Suprapubic skin (tissue), 4 donors: ENCODE measurements at places on chromosomes 3 and 15. TPM values are rescaled to one million over a fixed set of nuclear protein-coding genes. Genes with fewer than 3 reads are reported as not detected.

The FETUB gene
- 6.4 TPM for total RNA-seq

The ESYT3 gene
- 39.0 TPM for total RNA-seq

The GOLGA6A gene
- 2.8 TPM for total RNA-seq

The ALS2CL gene
- 132 TPM for total RNA-seq

The SLC22A13 gene
- not detected for total RNA-seq

The CCR3 gene
- 6.3 TPM for total RNA-seq

The ZNF80 gene
- total RNA-seq, result not detected

- no peak overlapping the region for H3K27ac ChIP-seq
- no peaks in the 10 kb centered on the region for H3K4me1 ChIP-seq
- no peak for DNase-seq
- no peaks in the 10 kb centered on the region for H3K27me3 ChIP-seq
Observed at GRCh38 chr3:60431599-60431958, 819.7 kb downstream of the FHIT start.

DNA sequence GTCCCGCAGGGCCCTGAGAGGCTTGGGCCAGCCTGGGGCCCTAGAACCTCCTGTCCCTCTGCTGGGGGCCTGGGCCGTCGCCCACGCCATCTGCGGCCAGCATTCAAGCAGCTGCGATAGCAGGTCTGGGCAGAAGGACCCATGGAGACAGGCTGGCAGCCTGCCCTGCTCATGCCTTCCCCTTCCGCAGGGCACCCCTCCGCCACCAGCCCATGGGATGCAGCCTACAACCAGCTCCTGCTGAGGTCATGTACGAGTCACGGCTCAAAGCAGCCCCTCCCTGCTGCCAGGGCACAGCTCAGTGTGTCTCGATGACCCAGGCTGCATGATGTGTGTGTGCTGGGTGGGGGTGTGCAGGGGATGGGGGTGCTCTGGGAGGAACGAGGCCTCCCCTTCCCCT, 27.8 kb downstream of the DUSP7 start:
- H3K27ac ChIP-seq, result no peak overlapping the region
- no peak overlapping the region for H3K4me3 ChIP-seq
- no peaks in the 10 kb centered on the region for H3K27me3 ChIP-seq
- DNase-seq, result no peak
- H3K36me3 ChIP-seq, result no peaks in the 10 kb centered on the region

- no peaks in the 10 kb centered on the region for H3K4me1 ChIP-seq
- no peaks in the 10 kb centered on the region for H3K36me3 ChIP-seq
- no peak for DNase-seq
- H3K27ac ChIP-seq, result no peak overlapping the region
Observed at GRCh38 chr3:31777092-31777491, 204.0 kb downstream of the OSBPL10 start.

DNA sequence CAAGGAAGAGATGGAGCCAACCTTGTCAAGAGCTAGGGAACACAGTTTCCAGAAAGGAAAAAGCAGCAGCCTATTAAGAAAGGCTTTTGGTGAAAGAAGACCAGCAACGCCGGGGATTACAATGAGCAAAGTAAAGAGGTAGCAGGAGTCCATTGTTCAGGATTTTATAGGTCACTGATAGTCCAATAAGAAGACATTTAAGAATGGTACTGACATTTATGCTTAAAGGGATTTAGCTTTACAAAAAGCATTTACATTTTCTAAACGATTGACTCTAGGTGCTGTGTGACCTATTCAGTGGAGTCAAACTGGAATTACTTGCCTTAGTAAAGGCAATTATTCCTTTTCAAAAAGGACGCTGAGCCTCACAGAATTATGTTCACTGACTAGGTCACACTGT, 40.8 kb downstream of the CSNK1G1 start:
- H3K27me3 ChIP-seq, result no peaks in the 10 kb centered on the region
- H3K36me3 ChIP-seq, result no peaks in the 10 kb centered on the region
- H3K27ac ChIP-seq, result no peak overlapping the region
- H3K4me1 ChIP-seq, result peaks cover 6% of the 10 kb centered on the region
- no peak for DNase-seq
- H3K4me3 ChIP-seq, result no peak overlapping the region

DNA sequence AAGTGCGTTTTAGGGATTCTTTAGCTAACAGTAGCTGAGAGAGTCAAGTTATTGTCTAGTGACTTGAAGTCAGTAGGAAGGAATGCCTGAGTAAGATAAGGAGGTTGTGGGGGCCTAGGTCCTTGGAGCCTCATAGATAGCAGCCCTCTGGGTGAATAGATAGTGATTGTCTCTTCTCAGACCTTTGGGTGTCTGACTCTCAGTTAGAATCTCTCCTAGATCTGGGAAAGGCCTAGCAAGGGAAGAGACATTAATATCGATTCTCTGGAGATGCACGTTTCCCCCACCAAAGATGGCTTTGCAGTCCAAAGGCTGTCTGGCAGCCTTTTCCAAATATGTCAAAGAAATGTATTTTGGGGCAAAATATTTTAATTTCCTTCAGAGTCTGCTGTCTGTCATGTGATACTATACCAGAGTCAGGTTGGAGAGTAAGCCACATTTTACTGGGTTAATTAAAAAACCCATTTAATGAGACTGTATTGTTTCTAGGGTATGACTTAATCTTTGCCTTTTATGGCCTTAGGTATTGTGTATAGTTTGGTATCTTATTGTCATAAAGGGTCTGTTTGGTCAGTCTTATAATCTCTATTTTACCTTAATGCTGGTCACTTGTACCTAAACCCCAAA, 92.2 kb downstream of the ST6GAL1 start:
- no peak overlapping the region for H3K4me3 ChIP-seq

- no peaks in the 10 kb centered on the region for H3K36me3 ChIP-seq
- no peaks in the 10 kb centered on the region for H3K4me1 ChIP-seq
- no peak overlapping the region for H3K4me3 ChIP-seq
- no peak overlapping the region for H3K27ac ChIP-seq
- H3K27me3 ChIP-seq, result no peaks in the 10 kb centered on the region
Observed at GRCh38 chr3:120608506-120608905, 12.4 kb downstream of the NDUFB4 start.

GRCh38 chr15:63836579-63836978, 2.8 kb upstream of the HERC1 start:
- no peaks in the 10 kb centered on the region for H3K27me3 ChIP-seq
- H3K4me3 ChIP-seq, result no peak overlapping the region
- peaks cover 22% of the 10 kb centered on the region for H3K4me1 ChIP-seq

- DNase-seq, result no peak
- no peaks in the 10 kb centered on the region for H3K36me3 ChIP-seq
- no peak overlapping the region for H3K27ac ChIP-seq
Observed at GRCh38 chr15:69823223-69823907, 274.4 kb downstream of the TLE3 start.

- no peaks in the 10 kb centered on the region for H3K4me1 ChIP-seq
- H3K27me3 ChIP-seq, result no peaks in the 10 kb centered on the region
- H3K36me3 ChIP-seq, result peaks cover 42% of the 10 kb centered on the region
- no peak overlapping the region for H3K27ac ChIP-seq
- no peak for DNase-seq
Observed at GRCh38 chr15:52343831-52344230, 48.2 kb upstream of the MYO5C start.

DNA sequence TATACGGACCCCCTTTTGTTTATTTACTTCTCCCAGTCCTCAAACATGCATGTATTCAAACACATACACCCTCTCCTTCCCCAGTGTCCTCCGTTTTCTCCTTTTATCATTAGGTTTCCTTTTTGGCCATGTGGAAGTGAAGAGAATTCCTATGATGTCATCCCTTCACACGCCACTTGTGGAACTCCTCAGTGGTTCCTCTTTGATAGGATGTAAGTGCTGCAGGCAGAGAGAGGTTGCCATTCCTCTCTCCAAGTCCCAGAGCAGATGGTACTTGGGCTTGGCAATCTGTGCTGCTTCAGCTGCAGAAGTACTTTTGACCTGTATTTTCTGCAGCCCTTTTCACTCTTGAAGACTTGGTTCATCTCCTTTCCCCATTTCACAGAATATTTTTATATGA, 32.9 kb upstream of the CRTC3 start:
- H3K27me3 ChIP-seq, result no peaks in the 10 kb centered on the region
- no peak for DNase-seq
- H3K4me3 ChIP-seq, result no peak overlapping the region
- peaks cover 99% of the 10 kb centered on the region for H3K36me3 ChIP-seq

GRCh38 chr3:140176526-140176925, 241.5 kb downstream of the CLSTN2 start:
- H3K27me3 ChIP-seq, result peaks cover 4% of the 10 kb centered on the region
- H3K36me3 ChIP-seq, result no peaks in the 10 kb centered on the region
- H3K4me1 ChIP-seq, result peaks cover 11% of the 10 kb centered on the region
- DNase-seq, result no peak

GRCh38 chr3:146131616-146132410, 29.2 kb downstream of the PLOD2 start:
- no peak overlapping the region for H3K27ac ChIP-seq
- H3K4me1 ChIP-seq, result no peaks in the 10 kb centered on the region
- H3K36me3 ChIP-seq, result no peaks in the 10 kb centered on the region
- no peak for DNase-seq

DNA sequence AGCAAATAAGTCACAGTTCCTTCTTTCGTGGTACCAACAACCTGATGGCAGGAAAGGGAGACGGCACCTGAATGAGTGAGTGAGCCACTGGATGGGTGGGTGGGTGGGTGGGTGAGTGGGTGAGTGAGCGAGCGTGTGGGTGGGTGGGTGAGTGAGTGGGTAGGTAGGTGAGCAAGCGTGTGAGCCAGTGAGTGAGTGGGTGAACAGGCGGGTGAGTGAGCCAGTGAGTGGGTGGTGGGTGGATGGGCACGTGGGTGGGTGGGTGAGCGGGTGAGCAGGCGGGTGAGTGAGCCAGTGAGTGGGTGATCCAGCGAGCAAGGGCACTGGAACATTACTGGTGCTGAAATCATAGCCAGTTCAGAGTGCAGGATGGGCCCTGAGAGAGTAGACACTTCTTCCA, 152.8 kb downstream of the MEGF11 start:
- no peaks in the 10 kb centered on the region for H3K36me3 ChIP-seq
- H3K4me3 ChIP-seq, result no peak overlapping the region
- no peak for DNase-seq
- peaks cover under 1% of the 10 kb centered on the region for H3K27me3 ChIP-seq
- H3K27ac ChIP-seq, result no peak overlapping the region
- H3K4me1 ChIP-seq, result peaks cover 5% of the 10 kb centered on the region

GRCh38 chr3:196754091-196754981, 14.7 kb downstream of the PAK2 start:
- no peaks in the 10 kb centered on the region for H3K36me3 ChIP-seq
- no peaks in the 10 kb centered on the region for H3K27me3 ChIP-seq
- H3K4me3 ChIP-seq, result no peak overlapping the region
- no peak overlapping the region for H3K27ac ChIP-seq

- no peaks in the 10 kb centered on the region for H3K27me3 ChIP-seq
- no peaks in the 10 kb centered on the region for H3K4me1 ChIP-seq
- DNase-seq, result no peak
- H3K27ac ChIP-seq, result no peak overlapping the region
Observed at GRCh38 chr3:144045766-144046165, 74.1 kb downstream of the DIPK2A start.

DNA sequence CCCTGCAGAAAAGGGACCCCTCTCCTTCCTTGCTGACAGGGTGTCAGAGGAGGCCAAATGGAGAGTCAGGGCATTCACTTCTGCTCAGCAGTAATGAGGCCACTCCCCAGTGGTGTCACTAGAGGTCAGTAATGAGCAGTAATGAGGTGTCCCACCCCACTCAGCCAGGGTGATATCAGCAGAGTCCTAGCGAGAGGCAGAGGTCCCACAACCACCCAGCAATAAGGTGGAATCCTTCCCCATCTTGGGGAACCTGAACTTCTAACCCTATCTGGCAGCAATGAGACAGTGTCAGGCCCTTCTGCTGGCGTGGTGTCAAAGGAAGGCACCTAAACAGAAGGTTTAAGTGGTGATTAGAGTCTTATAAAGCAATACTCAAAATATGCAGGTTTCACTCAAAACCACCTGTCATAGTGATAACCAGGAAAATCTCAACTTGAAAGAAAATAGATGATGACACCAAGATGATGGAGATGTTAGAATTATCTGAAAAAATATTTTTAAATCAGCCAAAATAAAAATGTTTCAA, 12.9 kb downstream of the OCA2 start:
- no peak for DNase-seq
- no peaks in the 10 kb centered on the region for H3K4me1 ChIP-seq
- H3K27ac ChIP-seq, result no peak overlapping the region
